ENCODE measurements at places on chromosomes 6 and 20. TPM values are rescaled to one million over a fixed set of nuclear protein-coding genes. Genes with fewer than 3 reads are reported as not detected.

DNA sequence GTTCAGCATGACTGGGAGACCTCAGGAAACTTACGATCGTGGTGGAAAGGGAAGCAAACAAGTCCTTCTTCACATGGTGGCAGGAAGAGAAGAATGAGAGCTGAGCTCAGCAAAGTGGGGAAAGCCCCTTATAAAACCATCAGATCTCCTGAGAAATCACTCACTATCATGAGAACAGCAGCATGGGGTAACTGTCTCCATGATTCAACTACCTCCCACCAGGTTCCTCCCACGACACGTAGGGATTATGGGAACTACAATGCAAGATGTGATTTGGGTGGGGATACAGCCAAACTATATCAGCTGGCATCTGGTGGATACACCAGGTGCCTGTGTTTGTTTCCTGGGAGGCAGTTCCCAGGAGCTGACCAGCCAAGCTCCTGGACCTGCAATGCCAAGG is 4.9 kb downstream of the DDO start:
- no peaks in the 10 kb centered on the region for H3K27me3 ChIP-seq
- no peak for DNase-seq
- H3K36me3 ChIP-seq, result no peaks in the 10 kb centered on the region
- H3K27ac ChIP-seq, result no peak overlapping the region

ADTRP gene
- 11.4 TPM for total RNA-seq

MYO6 gene
- total RNA-seq, result 55.6 TPM

KIAA0408 gene
- total RNA-seq, result 19.1 TPM

MUCL3 gene
- 4.0 TPM for total RNA-seq

DNA sequence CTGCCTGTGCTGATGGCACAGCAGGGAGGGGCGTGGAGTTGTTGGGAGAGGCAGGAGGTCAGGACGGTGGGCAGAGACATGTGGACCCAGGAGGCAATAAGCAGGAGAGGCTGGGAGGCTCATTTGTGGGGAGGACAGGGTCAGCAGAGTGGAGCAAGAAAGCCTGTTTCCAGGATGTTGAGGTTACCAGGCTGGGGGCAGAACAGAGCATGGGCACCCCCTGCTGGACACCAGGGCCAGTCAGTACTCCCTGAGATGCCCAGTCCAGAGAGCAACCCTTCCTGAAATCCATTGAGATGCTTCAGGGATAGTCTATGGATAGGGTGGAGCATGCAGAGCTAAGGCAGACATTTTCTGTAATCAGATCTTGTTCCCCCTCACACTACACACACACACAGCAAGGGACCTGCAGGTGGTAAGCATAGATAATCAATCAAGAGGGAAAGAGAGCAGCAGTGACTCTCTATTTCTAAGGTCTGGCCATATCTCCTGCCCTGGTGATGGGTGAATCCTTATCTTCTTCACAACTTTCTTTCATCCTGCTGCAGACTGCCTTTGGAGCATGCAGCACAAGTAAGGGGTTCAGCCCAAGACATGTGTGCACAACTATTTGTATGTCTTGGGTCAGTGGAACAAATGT is 41.7 kb downstream of the MOCS1 start:
- peak; percentile 68 for DNase-seq
- H3K4me3 ChIP-seq, result no peak overlapping the region
- no peak overlapping the region for H3K27ac ChIP-seq
- H3K27me3 ChIP-seq, result no peaks in the 10 kb centered on the region
- H3K4me1 ChIP-seq, result peaks cover 7% of the 10 kb centered on the region

ZNF831 gene
- 1.1 TPM for total RNA-seq

SYCP2 gene
- total RNA-seq, result 7.0 TPM

DNA sequence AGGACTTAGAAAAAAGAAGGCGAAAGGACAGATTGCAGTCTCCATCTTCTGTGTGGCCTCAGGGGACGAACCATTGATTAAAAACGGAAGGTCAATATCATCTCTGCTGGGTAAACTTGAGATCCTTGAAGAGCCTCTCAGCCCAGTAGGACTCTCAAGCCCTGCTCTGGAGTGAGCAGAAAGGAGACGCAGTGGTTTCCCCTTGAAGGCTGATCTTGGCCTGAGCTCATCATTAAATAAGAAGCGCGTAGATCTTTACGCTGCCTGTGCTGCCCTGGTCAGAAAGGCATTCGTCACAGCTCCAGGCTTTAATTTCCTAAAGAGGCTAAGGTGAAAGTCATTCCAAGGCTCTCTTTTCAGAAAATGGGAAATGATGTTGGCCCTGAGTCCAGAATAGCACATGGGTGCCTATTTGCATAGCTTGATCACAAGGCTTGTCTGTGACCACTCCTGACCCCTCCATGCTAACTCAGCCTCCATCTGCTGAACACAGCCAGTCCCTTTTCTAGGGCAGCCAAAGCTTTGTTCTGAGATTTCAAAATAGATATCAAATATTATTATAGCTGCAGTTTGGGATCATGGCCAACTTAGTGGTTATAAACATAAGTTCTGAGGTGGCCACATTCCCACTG is 29.3 kb upstream of the XRN2 start:
- H3K4me3 ChIP-seq, result no peak overlapping the region
- H3K27ac ChIP-seq, result no peak overlapping the region
- no peaks in the 10 kb centered on the region for H3K36me3 ChIP-seq
- H3K4me1 ChIP-seq, result no peaks in the 10 kb centered on the region
- peaks cover 10% of the 10 kb centered on the region for H3K27me3 ChIP-seq

MARCKS gene
- 118 TPM for total RNA-seq

DNA sequence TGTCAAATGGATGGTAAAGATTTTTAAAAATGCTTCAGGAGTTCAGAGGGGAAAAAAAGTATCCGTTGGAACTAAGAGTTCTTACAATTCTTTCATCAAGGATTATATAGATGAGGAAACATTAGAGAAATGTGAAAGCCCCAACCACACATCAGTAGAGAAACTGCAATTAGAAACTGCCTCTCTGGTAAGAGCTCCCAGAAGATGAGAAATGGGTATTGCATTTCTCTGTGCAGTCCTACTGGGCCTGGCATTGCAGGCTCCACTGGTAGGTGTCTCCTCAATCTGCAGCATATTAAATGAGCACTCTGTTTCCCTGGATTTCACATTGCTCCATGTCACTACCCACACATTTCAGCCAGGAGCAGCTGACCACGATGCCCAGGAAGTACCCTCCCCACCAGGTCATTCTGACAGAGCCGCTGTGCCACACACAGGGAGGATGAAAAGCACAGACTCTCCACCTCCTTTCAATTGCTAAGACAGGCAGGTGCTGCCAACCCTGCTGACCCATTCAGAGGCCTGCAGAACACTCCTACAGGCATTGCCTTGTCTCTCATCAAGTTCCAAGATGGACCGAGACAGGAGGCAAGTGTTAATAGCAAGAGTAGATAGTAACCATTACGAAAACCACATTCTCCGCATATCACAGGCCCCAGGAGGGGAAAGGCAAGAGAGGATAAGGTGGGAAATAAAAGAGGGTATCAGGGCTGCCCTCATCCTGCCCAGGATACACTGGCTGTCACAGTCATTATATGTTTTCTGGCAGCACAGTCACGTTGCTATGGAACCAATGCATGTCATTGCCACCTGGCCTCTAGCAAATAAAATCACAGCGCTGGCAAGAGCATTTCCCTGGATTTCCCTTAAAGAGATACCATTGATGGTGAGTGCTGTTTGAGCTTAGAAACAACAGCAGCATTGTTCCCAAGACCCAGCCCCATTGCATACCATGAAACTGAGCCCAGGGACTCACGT is 241.7 kb downstream of the ATXN1 start:
- no peak overlapping the region for H3K27ac ChIP-seq
- H3K4me3 ChIP-seq, result no peak overlapping the region
- H3K27me3 ChIP-seq, result no peaks in the 10 kb centered on the region
- no peaks in the 10 kb centered on the region for H3K36me3 ChIP-seq
- DNase-seq, result no peak
- peaks cover 7% of the 10 kb centered on the region for H3K4me1 ChIP-seq

DNA sequence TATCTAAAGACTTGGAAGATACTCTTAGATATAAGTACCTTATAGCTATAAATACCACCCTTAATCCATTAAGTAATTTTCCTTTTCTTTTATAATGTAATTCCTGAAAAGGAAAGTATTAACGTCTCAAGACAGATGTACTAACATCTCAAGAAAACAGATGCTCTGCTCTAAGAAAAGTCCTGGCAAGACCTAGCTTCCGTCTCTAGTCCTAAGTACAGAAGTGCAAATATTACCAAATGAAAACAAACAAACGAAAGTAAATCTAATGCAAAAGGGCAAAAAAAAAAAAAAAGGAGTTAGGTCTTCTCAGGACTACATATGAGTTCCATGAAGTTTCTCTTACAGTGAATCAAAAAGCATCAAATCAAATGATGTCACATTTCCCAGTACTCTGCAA is 106.8 kb upstream of the PDE10A start:
- no peaks in the 10 kb centered on the region for H3K36me3 ChIP-seq
- H3K27ac ChIP-seq, result no peak overlapping the region
- peaks cover 5% of the 10 kb centered on the region for H3K4me1 ChIP-seq
- H3K27me3 ChIP-seq, result no peaks in the 10 kb centered on the region
- no peak for DNase-seq

GRCh38 chr20:32796383-32796948 is 23.3 kb upstream of the MAPRE1 start:
- no peaks in the 10 kb centered on the region for H3K36me3 ChIP-seq
- DNase-seq, result no peak
- H3K27ac ChIP-seq, result no peak overlapping the region
- no peaks in the 10 kb centered on the region for H3K27me3 ChIP-seq

DNA sequence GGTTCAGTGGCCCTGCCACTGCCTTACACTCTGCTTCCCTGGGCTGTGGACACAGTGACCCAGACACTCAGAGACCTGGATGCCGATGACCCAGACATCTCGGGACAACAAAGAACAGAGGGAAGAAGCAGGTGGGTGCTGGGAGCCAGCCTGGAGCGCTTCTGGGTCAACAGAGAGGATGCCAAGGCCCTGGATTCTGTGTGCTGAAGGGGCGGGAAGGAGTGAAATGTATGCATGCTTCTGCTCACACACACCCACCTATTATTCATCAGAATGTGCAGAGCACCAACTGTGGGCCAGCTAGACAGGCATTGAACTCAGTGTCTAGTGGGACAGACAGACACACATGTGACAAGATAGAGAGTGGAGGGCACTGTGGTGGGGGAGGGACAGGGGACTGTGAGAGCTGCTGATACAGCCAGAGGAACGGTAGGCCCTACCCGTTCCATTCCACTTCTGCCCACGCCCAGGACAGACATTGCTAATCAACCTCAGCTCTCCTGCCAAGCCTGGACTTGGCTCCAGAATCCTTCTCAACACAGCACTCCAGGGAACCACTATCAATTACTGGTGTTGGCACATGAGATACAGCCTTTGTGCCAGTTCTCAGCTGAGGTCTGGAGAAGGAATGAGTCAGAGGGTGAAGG is 20.2 kb downstream of the KCNK15 start:
- no peak overlapping the region for H3K4me3 ChIP-seq
- H3K4me1 ChIP-seq, result peaks cover 6% of the 10 kb centered on the region
- DNase-seq, result no peak
- H3K36me3 ChIP-seq, result no peaks in the 10 kb centered on the region

ARMC2 gene
- 7.8 TPM for total RNA-seq

MCHR2 gene
- not detected for total RNA-seq

WRNIP1 gene
- 34.9 TPM for total RNA-seq

MUC21 gene
- 9.5 TPM for total RNA-seq

WFDC12 gene
- total RNA-seq, result 0.73 TPM

DNA sequence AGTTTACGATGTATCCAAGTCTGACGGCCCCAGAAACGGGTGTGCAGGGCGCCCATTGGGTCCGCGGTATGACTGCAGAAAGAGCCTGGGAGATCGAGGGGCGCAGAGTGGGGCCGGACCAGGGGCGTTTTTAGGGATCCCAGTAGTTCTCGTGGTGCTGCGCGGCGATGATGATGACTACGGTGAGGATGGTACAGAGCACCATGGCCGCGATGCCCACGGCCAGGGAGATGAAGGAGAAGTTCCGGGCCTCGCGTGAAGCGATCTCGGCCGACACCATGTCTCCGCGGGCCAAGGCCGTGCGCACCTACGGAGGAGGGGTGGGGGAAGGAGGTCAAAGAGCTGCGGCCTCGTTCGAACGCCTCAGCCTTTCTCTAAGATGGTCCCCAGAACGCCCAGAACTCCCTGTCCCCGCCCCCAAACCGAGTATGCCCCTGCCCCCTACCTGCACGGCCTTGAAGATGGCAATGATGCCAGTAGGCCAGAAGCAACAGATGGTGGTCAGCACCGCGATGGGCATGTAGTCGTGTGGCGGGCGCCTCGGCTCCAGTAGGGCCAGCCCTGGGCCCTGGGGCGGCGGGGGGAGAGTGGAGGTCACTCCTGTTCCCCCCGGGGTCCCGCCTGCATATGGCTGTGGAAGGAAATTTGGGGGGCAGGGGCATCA is 2.5 kb downstream of the PRRT1 start:
- no peak overlapping the region for H3K27ac ChIP-seq
- no peaks in the 10 kb centered on the region for H3K36me3 ChIP-seq
- DNase-seq, result no peak
- peaks cover 32% of the 10 kb centered on the region for H3K27me3 ChIP-seq
- no peak overlapping the region for H3K4me3 ChIP-seq
- peaks cover 9% of the 10 kb centered on the region for H3K4me1 ChIP-seq

GRCh38 chr6:292506-293192 is 362 bp downstream of the DUSP22 start:
- no peaks in the 10 kb centered on the region for H3K27me3 ChIP-seq
- H3K27ac ChIP-seq, result peak overlapping the region; percentile 98
- H3K4me3 ChIP-seq, result peak overlapping the region; percentile 57
- H3K36me3 ChIP-seq, result no peaks in the 10 kb centered on the region
- DNase-seq, result peak; percentile 95

GRCh38 chr6:36912030-36912454 is 26.3 kb downstream of the C6orf89 start:
- H3K4me1 ChIP-seq, result peaks cover 32% of the 10 kb centered on the region
- H3K27ac ChIP-seq, result no peak overlapping the region
- no peak overlapping the region for H3K4me3 ChIP-seq
- H3K36me3 ChIP-seq, result peaks cover 66% of the 10 kb centered on the region

DNA sequence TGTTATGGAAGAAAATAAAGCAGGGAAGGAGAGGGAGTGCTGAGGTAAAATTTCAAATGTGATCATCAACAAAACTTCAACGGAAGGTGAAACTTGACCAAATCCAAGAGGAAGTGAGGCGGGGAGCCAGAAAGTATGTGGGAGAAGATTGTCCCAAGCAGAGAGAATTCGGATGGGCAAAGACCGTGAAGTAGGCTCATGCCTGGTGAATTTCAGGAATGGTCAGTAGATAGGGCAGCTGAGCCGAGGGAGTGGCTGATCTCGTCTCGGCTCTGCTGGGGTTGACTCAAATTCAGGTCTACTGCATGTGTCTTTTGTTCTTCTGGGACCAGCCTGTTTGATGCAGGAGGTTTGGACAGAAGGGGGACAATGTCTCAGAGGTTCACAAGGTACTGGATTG is 7.0 kb upstream of the CSNK2A1 start:
- H3K27ac ChIP-seq, result no peak overlapping the region
- no peak for DNase-seq
- H3K4me3 ChIP-seq, result no peak overlapping the region
- no peaks in the 10 kb centered on the region for H3K4me1 ChIP-seq
- H3K36me3 ChIP-seq, result no peaks in the 10 kb centered on the region
- peaks cover 30% of the 10 kb centered on the region for H3K27me3 ChIP-seq

SIRPD gene
- 0.79 TPM for total RNA-seq
